ENCODE measurements at places on chromosomes 6 and 20.

- ATAC-seq: no peak
Measured at GRCh38 chr6:501891-502601, 110.5 kb downstream of the IRF4 start.

DNA sequence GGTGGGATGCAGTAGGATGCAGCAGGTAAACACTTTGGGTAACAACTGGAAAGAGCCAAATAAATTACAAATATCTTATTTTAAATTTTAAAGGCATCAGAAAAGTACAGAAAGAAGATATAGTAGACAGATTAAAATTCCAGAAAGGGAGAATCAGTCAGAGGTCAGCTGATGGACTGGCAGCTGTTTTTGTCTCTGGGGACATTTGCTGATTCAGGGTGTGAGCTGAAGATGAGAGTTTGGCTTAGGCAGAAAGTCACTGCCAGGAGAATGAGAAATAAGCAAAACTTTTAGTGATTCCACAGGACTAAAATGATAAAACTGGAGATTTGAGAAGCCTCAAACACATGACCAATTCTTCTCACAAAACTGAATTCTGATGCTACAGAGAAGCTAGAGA is 39.5 kb downstream of the AHI1 start:
- no peak for ATAC-seq

- ATAC-seq: no peak
Measured at GRCh38 chr6:141956046-141956761, 176.5 kb upstream of the GJE1 start.

DNA sequence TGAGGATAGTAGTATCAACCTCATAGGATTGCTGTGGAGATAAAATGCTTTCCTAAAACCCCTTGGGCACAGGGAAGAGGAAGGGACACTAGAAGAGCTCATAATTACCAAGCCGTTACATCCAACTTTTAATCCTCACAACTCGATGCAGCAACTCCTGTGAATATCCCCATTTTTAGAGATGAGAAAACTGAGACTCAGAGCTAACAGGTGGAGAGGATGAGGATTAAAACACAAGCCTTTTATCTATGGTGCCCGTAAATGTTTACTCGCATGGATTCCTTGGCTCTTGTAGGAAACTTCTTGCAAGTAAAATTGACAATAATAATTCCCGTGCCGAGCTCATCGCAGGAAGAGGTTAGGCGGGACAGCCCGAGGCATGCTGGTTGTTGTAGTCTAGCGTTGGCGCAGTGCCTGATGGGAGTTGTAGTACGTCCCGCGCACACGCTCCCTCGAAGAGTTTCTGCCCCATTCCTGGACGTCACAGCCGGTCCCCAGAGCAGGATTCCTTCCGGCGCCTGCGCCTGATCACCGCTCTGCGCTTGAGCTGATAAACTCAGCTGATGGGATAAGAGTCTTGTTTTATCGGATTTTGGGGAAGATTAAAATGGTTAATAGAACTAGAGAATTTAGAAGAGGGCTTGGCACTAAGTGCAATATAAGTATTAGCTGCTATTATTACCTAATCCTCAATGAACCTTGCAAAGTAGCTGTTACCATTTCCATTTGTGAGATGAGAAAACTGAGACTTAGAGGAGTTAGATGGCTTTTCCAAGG is 2.8 kb upstream of the UBE2V1 start:
- peak; percentile 80 for ATAC-seq

DNA sequence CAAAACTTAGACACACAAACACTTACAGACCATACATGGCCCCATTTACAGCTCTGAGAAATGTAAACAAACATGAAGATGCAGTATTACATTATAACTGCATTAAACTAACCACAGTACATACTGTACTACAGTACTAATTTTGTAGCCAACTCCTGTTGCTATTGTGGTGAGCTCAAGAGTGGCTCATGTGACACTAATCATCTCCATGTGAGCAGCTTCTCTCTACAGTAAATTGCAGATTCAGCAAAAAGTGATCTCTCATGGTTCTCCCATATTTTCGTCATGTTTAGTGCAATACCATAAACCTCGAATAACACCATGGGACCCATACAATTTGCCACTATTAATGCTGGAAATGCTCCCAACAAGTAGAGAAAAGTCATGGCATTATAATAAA is 860.4 kb downstream of the EPHA7 start:
- no peak for ATAC-seq

DNA sequence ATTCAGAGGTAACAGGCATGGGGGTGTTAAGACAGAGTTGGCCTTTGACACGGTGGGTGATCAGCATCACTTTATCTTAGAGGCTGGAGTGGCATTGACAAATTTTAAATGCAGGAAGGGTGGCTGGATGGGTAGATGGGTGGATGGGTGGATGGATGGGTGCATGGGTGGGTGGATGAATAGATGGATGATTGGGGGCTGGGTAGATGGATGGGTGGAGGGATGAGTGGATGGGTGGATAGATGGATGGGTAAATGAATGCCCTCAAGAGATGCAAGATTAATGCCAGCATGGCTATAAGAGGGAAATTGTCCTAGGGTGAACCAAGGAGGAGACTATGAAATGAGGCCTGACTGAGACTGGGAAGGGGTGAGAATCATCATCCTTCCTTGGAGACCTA is 18.4 kb downstream of the ITPR3 start:
- no peak for ATAC-seq

DNA sequence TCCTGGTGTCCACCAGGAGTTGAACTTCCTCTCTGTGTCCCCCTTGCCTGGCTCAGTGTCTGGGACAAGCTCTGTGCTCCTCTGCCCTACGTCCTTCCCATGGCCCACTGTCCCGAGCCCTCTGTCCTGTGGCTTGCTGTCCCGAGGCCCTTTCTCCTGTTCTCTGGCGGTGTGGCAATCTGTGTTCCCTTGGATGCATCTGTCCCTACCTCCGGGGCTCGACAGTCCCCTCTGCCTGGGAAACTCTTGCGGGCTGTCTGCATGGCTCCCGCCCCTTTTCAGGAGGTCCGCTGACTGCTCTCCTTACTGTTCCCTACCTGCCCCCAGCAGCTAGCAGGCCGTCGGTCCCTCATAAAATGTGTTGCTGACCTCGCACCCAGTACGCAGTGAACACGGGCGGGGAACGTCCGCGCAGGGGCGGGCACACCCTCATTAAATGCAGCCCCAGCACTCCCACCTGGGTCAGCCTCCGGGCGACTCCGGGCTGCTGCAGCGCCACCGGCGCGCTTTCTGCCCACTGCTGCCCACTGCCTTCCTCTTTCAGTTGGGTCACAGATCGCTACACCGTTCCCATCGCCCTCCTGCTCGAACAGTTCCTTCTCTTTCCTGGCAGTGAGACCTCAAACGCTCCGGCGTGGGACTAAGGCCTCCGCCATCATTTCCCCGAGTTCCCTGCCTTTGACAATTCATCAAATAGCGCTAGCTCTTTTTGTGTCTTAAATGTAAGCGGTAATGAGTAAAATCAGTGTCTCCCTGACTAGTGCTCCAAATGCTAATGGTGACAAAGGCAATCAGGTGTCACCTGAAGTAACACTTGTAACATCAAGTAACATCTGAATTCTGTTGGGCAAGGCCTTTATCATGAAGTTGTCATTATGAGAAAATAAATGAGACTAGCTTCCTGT is 60.5 kb downstream of the RSPH3 start:
- ATAC-seq: peak; percentile 31

DNA sequence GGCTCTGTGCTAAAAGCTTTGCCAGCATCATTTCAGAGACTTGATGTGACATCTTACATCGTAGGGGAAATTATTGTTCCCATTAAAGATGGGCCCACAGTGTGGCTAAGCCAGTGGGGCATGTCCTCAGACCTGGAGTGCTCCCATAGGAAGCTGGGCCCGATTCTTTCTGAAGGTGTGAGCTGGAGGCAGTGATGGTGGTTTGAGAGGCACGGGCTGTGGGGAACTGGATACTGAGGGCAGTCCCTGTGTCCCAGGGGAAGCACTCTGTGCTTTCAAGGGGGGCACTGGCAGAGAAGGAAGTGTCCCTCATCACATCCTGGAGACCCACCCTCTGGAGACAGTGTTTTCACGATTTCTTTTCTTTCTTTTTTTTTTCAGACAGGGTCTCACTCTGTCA is 8.6 kb upstream of the FAM110A start:
- no peak for ATAC-seq

DNA sequence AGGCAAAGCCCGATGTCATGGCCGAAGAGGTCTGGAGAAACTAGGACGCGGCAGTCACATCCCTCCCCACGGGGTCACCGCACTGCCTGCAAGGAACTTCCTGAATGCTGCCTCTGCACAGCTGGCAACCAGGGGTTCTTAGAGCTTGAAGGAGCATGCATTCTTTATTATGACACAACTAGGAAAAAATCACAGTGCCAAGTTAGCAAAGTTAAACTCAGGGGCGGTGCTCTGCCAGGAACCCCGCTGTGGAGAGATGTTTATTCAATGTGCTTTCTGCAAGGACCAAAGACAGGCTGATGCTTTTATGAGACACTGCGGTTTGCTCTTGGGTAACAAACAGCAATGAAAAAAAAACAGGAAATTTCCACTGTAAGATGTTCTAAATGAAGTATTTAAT is 287.3 kb upstream of the FOXQ1 start:
- ATAC-seq: peak; percentile 30

DNA sequence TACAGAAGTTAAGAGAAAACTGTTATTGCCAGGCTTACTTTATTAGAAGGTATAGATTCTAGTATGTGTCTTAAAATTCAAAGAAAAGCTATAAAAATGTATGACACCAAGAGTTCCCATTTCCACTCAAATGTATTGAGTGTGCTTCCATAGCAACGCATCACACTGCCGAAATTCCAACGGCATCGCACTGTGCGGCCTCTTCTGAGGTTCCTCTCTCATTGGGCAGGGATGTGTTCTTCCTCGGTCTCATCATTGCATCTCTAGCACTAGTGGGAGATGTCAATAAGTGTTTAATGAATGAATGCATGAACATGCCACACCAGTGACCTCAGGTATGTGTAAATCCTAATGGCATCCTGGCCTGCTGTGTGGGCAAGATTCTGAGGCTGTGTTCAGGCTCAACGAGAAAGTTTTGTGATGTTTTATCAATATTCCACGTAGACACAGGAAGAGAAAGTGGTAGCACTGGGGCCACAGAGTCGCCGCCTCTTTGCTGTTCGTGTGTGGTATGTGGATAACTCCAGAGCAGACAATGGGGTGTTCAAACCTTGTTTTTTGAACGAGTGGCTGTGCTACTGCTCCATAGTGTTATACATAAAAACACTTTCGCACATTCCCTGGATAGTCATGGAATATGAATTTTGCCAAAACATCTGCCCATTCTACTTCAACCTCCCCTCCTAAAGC is 171.6 kb downstream of the ADGB start:
- no peak for ATAC-seq

- ATAC-seq: no peak
Measured at GRCh38 chr20:50049442-50050026, 63.4 kb downstream of the UBE2V1 start.

- peak; percentile 60 for ATAC-seq
Measured at GRCh38 chr20:41692479-41693135, 74.4 kb upstream of the CHD6 start.

DNA sequence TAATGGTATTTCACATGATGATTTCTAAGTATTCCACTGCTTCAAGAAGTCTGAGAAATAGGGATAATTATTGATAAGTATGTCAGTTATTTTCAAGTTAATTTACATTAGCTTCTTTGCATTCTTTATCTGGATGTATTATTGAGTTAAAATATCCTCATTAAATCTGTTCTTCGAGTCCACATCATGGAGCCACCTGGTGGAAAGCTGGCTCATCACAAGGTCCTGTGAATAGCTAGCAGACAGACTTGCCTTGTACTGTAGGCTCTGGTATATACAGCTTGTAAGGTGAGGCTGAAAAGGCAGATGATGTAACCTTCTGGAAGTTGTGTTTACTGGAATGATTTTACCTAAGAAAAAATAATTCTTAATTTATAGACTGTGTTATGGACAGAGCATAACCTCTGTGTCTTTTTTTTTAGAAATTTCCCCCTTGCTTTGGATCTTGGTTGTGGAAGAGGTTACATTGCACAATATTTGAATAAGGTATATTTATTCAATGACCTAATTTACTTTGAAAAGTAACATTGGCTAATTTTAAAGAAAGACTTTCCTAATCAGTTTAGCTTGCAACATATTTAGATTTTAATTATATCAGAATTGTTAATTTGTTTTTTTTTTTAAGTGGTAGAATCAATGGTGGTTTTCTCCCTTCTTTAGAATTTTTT is 3.5 kb downstream of the NDUFAF5 start:
- peak; percentile 51 for ATAC-seq

DNA sequence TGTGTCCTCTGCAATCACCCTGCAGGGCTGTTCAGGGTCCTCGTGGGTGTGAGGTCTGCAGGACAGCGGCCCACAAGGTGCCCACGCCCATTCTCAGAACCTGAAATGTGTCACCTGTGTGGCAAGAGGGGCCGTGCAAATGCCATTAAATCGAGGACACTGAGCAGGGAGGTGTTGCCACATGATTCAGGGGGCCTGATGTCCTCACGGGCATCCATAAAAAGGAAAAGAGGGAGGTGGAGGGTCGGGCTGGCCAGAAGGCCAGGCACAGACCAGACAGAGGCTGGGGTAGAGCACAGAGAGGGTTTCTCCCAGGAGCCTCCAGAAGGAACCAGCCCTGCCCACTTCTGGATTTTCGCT is 239.6 kb downstream of the ERMARD start:
- ATAC-seq: no peak

- peak; percentile 21 for ATAC-seq
Measured at GRCh38 chr6:169921853-169922824, 170.7 kb downstream of the ERMARD start.

DNA sequence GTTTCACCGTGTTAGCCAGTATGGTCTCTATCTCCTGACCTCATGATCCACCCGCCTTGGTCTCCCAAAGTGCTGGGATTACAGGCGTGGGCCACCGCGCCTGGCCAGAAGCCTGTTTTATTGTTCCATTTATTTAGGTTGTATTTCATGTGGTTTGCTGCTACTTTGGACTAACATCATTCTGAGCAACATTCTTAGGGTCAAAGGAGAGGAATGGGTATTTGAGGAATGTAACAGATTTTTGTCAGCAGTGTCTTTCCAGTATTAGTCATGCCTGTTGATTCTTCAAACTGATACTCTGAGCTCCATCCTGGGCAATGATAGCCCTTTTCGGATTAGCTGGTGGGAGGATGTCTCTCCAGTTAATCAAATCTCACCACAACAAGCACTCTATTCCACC is 213.0 kb upstream of the CITED2 start:
- ATAC-seq: no peak

DNA sequence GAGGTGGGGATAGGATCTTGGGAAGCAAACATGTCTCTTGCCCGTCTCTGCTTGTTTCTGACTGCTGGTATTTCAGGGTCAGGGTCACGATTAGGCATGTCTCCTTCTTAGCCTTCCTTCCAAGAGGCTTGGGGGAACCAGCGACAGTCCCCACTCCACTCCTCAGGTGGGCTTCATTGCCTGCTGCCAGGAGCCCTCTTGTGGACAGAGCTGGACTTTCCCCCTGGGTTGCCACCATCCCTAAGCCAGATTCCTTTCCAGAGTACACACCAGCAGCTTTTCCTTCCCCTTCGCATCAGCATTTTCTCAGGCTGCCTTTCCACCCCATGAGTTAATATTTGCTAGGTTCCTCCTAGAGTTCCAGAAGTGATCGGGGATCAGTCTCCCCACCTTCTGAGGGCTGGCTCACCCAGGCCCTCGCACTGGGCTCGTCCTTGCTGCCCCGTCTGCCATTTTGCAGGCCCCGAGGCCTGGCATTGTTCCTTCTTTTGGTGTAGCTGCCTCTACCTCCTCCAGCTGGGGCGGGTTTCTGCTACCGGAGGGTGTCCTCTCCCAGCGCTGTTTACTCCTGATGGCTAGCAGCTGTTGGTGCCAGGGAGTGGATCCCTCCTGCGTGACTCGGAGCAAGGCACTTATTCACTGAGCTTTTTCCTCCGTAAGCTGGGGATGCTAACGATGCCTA is 8.8 kb upstream of the C20orf144 start:
- no peak for ATAC-seq

Measured in esophagus mucosa (tissue), 1 donor.